ENCODE measurements at places on chromosomes 1 and 21.
A peak's percentile ranks its signal among the peaks of the same experiment; 100 is the strongest.

DNA sequence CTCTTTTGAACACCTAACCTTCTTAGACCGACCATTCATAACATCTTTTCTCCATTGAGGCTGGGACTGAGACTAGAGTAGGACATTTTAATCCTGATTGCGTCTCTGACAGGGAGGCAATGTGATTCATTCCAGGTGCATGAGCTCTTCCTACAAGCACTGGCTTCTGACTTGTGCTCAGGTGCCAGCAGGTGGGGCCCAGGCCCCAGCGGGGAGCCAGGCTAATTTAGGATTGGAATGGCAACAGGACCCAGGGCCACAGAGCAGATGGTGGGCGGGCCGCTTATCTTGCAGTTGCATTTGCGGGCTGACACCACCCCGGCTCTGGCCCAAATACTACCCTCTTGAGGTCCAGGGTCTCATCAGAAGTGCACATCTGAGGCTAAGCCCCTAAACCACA, 4.1 kb downstream of the GPA33 start:
- DNase-seq, result no peak

GRCh38 chr21:34071683-34072082, 1.7 kb upstream of the MRPS6 start:
- DNase-seq, result no peak

DNA sequence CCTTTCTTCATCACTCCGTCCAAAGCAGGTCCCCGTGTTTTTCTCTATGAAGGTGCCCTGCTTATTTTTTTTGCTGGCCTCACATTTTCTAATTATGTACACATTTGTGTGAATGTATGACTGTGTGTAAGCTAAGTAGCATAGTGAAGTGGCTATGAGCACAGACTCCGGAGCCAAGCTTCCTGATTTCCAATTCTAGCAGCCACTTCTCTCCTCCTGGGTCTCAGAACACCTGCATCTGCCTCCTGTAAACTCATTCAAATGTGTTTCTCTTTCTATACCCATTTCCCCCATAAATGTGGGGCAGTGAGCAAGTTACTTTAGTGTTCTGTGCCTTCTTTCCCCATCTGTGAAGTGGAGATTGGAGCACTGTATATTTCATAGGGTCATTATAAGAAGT, 2.1 kb downstream of the SLAMF6 start:
- DNase-seq, result no peak

DNA sequence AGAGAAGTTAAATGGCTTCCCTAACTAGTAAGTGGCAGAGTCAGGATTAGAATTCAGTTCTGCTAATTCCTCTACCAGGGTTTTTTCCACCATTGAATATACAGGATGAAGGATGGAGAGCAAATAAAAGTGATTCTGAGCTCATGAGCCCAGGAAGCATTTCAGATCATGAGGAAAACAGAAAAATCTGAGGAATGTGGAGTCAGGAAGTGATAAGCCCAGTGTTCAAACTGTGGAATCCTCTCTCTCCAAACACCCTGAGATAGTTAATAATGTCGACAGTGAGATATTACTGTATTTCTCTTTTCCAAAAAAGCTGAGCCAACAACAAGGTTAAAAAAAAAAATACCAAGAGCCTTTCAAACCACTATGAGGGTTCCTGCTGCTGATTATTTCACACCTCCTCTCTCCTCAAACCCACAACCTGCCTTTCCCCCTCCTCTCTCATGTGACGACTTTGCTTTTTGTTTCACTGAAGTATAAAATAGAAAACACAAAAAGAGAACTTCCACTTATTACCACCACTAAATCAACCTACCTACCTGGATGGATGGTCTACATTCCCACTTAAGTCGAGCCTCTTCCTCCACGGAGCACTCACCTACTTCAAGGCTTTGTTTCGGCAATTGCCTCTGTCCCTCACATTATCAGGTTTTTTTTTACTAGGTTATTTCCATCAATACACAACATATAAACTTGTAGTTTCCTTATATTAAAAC, 8.9 kb downstream of the SLAMF1 start:
- DNase-seq, result no peak

- DNase-seq, result no peak
Observed at GRCh38 chr1:25257196-25257595, 9.9 kb upstream of the RSRP1 start.

DNA sequence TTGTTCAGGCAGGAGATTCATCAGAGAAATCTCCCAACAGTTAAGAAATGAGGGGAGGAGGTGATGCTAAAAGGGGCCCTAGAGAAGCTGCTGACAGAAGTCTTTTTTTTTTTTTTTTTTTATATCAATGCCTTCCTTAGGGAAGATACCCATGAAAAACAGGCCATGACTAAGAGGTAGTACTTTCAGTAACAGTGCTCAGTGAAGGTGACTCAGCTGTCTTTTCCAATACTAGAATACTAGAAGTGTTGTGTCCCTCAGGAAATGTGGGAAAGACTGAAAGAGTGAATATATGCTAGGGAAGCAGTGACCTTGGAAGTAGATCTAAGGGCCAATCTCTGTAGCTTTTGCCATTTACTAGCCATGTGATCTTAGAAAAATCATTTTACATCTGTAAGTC, 52.4 kb upstream of the SLFNL1 start:
- DNase-seq, result peak; percentile 65

GRCh38 chr1:88774151-88774556, 90.1 kb downstream of the PKN2 start:
- no peak for DNase-seq

- no peak for DNase-seq
Observed at GRCh38 chr1:209102120-209102519, 481.4 kb upstream of the CAMK1G start.

- DNase-seq, result peak; percentile 55
Observed at GRCh38 chr1:243473227-243474135, 217.6 kb downstream of the SDCCAG8 start.

GRCh38 chr1:59310549-59311250, 13.8 kb downstream of the FGGY start:
- DNase-seq, result no peak

- DNase-seq, result no peak
Observed at GRCh38 chr21:45302082-45303061, 14.7 kb upstream of the POFUT2 start.

DNA sequence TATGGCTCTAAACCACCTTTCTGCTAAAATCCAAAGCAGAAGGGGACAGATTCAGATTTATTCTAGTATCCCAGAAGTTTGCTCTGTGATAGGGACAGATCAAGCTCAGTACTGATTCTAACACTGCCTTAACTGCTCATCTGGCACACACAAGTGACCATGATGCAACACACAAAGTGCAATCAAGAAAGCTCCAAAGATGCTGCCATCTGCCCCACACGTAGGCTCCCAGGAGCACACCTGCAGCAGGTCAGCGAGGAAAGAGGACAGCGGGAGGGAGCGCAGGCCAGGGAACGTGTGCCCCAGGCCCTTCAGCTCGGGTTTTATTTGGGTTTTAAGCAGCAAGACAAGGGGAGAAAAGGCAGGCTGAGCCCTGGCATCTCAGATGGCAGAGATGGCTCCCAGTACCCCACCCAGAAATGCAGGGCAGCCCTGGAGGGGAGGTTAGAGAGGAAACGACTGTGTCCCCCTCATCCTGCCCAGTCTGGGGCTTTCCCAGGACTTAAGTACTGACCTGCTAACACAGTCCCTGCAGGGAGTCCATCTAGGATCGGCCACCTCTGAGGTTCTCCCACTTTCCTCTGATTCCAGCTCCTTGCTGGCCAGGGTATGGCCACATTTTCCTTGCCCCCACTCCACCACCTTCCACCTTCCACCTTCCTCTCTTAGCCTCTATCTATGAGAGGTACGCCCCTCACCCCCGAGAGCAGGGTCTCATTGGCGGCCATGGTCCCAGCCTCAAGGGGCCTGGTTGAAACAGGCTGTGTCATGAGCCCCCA, 1.2 kb downstream of the TRIM11 start:
- no peak for DNase-seq

- DNase-seq, result peak; percentile 96
Observed at GRCh38 chr21:38925923-38926322, 120.2 kb downstream of the ETS2 start.

GRCh38 chr21:15421441-15421881, 308.3 kb upstream of the USP25 start:
- DNase-seq, result no peak

GRCh38 chr1:57599236-57599994, 175.6 kb upstream of the DAB1 start:
- peak; percentile 4 for DNase-seq

- DNase-seq, result peak; percentile 86
Observed at GRCh38 chr1:93847811-93848288, 31.2 kb downstream of the DNTTIP2 start.

DNA sequence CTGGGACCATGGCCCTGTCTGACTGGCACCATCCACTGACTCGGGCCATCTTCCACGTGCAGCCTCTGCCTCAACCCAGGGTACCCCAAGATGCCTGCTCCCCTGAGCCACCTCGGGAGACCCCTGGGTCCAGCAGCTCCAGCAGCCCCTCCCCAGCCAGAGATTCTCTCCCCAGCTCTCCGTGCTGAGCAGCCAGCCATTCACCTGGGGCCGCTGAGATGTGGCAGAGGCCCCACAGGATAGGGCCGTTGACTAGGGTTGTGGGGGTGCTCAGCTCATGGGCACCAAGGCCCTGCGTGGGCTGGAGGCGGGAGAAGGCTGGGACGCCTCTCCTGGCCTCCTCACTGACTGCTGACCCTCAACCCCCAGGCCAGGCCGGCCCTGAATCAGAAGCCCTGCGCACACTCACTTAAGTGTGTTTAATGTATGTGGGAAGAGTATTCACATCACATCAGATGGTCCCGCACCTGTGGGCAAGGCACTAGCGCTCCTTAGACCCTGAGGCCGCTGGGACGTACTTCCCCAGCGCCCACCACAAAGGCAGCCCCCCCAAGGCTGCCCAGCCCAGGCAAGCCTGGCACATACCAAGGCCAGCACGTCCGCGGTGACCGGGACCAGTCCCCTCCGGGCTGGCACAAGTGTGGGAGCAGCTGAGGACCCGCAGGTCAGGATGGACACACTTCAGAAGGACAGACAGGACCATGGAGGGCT, 27.8 kb downstream of the SLC19A1 start:
- no peak for DNase-seq

DNA sequence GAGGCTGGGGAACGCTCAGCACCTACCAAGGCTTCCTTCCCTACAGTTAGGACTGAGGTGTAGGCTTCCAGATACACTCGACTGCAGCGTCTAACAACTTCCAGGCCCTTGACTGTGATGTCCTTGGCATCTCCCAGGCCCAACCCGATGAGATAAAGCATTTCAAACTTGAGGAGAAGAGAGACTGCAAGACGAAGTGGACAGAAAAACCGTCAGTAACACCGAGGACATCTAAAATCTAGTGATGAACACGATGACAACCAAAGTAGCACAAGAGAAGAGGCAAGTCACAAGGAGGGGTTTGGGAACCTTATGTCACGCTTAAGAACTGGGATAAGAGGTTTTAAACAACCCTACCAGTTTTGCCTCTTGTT, 314 bp downstream of the DPH5 start:
- no peak for DNase-seq

GRCh38 chr1:14627608-14628489, 29.4 kb downstream of the KAZN start:
- DNase-seq, result no peak

- DNase-seq, result no peak
Observed at GRCh38 chr1:238501290-238501689, 610.6 kb upstream of the ZP4 start.

DNA sequence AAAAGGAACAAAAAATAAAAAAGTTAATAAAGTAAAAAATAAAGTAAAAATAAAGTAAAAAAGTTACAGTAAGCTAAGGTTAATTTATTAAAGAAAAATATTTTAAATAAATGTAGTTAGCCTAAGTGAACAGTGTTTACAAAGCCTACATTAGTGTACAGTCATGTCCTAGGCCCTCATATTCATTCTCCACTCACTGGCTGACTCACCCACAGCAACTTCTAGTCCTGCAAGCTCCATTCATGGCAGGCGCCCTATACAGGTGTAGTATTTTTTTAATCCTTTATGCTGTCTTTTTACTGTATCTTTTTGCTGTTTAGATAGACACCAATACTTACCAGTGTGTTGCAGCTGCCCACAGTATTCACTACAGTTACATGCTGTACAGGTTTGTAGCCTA, 12.4 kb downstream of the ADAR start:
- DNase-seq, result peak; percentile 45

DNA sequence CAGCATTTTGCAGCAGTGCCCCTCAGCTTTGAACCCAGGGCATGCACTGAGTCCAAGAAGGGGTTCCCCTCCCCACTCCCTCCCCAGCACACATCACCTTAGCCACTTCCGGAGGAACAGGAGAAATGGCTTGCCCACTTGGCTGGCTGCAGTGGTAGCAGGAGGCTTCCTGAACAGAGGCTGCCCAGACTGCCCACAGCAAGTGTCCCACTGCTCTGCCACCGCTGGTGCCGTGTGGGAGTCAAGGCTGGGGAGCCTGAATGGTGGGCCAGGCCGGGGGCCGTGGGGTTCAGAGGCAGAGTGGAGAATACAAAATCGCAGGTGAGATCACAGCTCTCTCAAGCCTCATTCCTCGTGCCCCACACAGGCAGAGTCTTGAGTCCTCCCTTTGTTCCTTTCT, 34.5 kb downstream of the CD247 start:
- DNase-seq, result no peak

- DNase-seq, result no peak
Observed at GRCh38 chr1:151958959-151959358, 34.7 kb downstream of the S100A10 start.

DNA sequence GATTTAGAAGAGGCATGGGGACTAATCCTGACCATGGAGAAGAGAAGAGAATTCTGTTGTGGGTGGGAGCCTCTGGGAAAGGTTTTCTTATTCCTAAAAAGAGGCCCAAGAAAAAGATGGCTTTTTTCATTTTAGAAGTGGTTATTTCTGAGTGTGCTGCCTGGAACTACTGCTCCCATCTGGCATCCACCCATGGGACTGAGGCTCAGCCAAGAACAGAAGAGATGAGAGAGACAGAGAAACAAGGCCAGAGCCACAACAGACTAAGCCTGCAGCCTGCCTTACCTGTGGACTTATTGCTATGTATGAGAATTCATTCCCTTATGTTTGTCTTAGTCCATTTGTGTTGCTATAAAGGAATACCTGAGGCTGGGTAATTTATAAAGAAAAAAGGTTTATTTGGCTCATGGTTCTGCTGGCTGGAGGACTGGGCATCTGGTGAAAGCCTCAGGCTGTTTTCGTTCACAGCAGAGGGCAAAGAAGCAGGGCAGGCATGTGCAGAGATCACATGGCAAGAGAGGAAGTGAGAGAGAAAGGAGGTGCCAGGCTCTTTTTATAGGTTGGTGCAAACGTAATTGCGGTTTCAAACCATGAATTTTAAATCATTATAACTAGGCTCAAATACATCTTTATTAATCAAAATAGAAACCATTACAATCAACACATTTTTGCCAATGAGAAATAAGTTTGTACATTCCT, 57.5 kb upstream of the PRDM2 start:
- DNase-seq, result no peak

DNA sequence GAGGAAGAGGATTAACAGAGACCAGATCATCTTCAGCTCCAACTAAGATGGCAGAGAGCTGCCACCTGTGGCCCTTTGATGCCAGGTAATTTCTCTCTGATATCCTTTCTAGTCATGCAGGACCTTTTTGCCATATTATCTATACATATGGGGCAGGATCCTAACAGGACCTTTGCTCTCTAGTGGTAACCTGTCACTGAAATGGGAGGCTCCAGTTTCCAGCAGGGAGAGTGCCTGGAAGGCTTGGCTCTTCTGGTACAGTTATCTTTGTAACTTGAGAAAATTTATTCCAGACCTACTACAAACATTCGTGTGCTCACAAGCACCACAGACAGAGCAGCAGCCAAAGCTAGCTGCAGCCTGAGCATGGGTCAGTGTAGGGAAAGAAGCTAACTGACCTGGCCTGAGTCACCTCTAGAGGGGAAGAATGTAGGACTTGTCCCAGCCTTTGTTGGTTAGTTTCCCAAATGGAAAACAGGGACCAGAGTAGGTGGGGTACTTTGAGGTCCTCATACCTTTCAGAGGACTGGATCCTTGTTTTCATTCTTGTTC, 86.5 kb upstream of the MACF1 start:
- peak; percentile 45 for DNase-seq
